ENCODE measurements at places on chromosomes 2 and 18.

- DNase-seq, result no peak
Measured at GRCh38 chr18:37965572-37965970, 400.0 kb upstream of the CELF4 start.

GRCh38 chr2:25356088-25356487 is 14.4 kb upstream of the DNMT3A start:
- DNase-seq, result no peak

GRCh38 chr2:230995821-230996220 is at the start of gene SPATA3:
TSS of gene SPATA3 (plus strand) at chr2:230996121. CDS start at chr2:230996234, 113 bp downstream.
- DNase-seq, result no peak

DNA sequence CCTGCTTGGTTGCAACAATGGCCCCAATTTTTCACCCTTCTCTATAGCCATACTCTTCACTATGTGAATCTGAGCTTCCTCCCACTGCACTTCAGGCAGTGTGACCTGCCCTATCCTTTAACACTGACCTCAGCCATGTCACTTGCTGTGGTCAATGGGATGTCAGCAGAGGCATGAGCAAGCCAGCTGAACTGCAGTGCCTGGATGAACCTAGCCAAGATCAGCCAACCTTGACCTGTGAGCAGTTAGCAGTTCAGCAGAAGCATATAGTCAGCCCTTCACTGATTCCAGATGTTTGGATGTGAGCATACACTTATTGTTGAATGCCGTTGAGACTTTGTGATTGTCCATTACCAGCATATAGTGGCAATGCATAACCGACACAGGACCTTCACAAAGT is 63.4 kb upstream of the BOD1L2 start:
- no peak for DNase-seq

DNA sequence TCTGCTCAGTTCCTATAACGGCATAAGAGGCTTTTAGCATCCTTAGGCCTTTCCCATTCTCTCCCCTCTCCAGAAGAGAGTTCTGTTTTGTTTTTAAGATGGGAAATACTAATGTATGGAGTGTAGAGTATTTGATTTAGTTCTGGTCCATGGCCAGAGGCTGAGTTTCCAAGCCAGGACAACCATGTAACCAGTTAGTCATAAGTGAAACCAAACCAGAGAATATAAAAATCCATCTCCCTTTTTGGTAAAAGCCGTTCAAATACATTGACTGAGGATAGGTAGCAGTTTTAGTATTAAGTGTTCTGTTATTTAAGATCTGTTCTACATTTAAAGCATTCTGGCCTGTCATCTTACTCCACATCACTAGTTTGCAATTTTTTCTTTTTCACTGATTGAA is 3.1 kb downstream of the PSMD1 start:
- DNase-seq, result no peak

GRCh38 chr2:1972422-1972821 is 228.1 kb upstream of the PXDN start:
- DNase-seq, result peak; percentile 83

- DNase-seq, result no peak
Measured at GRCh38 chr2:98568161-98568956, 40.0 kb downstream of the COA5 start.

GRCh38 chr2:66748939-66749338 is 314.0 kb downstream of the MEIS1 start:
- DNase-seq, result no peak

DNA sequence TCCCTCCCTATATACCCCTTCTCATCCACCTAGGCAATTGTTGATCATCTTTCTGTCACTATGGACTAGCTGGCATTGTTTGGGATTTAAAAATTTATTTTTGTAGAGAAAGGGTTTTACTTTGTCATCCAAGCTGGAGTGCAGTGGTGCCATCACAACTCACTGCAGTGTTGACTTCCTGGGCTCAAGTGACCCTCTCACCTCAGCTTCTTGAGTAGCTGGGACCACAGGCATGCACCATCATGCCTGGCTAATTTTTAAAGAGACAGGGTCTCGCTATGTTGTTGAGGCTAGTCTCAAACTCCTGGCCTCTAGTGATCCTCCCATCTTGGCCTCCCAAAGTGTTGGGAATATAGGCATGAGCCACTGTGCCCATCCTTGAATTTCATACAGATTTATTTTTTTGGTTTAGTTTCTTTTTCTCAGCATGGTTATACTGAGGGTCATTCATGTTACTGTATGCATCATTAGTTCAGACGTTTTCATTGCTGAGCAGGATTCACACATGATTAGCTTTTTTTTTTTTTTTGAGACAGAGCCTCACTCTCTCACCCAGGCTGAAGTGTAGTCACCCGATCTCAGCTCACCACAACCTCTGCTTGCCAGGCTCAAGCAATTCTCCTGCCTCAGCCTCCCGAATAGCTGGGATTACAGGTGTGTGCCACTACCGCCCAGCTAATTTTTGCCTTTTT is 8.6 kb upstream of the PCARE start:
- DNase-seq, result no peak

- no peak for DNase-seq
Measured at GRCh38 chr2:106138543-106139237, 55.4 kb downstream of the UXS1 start.

DNA sequence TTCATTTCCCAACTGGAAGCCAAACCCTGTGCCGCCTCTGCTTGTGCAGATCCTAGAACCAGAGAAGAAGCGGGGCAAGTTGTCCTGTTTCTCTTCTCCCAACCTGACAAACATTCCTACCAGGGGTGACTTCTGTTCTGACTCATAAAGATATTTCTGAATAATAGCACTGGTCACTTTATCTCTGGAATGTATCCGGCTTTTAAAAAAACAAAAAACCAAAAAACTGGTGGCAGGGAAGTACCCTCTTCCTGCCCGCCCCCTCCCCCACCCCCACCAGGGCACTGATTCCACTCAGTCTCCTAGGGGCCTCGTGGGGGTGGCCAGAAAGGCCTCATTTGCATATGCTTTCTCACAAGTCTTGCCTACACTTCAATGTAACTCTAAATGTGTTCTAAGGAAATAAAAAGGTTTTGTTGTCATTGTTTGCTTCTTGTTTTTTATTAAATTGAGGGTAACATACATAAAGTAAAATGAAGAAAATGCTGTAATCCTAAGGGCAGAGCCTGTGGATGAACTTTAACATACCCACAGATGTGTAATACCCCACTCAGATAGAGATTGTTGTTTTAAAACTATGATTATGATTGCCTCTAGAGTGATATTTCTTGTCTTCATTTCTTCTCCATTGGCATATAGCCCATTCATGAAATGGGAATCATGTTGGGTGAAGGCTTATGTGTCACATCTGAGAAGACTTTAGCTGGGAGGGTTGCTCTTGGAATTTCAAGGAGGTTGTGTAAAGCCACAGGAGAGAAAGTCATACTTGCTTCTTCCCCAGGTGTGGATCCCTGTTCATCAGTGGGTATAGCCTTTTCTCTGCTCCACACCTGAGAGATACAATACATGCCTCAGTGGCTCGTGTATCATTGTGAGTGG is 5.3 kb upstream of the FOSL2 start:
- peak; percentile 84 for DNase-seq

DNA sequence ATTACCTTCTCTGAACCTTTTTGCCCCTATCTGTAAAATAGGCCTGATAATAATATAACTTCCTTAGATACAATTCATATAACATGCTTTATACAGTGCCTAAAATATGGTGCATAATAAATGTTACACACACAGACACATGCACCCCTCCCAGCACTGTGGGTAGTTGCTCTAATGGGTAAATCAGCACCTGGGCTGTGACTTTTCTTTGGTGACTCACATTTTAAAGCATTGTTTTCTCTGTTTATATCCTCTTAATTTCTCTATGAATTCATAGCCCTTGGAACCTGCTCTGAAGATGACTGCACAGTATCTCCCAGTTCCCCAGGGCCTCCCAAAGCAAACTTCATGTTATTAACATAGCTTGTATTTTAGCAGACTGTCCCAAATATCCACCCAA is 248.2 kb upstream of the TNP1 start:
- no peak for DNase-seq

DNA sequence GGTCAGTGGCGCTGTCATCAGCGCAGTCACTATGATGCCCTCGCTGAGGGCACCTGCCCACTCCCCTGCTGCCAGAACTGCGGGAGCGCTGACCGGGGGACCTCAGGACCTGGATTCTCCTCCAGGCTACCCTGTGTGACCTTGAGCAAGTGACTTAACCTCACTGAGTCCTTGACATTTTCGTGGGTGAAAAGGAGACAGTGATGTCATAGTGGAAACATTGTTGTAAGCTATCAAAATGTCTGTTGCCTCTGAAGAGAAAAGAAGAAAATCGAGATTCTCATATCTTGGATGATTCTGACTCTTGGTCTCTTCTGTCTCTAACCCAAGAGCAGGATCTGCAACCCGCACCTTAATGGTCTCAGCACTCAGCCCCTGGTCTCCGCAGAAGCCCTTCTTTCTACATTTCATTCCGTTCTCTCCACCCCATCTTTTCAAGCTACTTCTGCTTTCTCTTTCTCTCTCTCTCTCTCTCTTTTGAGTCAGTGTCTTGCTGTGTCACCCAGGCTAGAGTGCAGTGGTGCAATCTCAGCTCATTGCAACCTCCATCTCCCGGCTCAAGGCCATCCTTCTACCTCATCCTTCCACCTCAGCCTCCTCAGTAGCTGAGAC is 978 bp upstream of the TUBA4A start:
- DNase-seq, result peak; percentile 25

GRCh38 chr2:20578266-20578894 is 72.5 kb downstream of the HS1BP3 start:
- DNase-seq, result no peak

- DNase-seq, result no peak
Measured at GRCh38 chr2:1375794-1376193, 37.5 kb upstream of the TPO start.

DNA sequence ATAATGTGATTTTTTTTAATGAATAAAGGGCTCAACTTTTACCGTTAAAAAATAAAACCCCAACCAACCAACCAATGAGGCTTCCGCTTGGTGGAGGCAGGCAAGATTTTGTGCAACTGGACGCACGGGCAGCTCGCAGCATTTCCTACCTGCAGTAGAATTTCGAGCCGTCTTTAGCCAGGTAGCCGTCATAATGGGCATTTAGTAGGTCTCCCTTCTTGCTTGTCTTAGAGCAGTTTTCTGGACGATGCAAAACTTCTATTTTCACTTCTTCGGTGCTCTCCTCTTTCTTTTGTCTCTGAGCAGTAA is 316 bp downstream of the FKBP7 start:
- DNase-seq, result peak; percentile 33

Data from M059J (cell line).